Naive thymus-derived CD8-positive, alpha-beta T cell (primary cell): ENCODE measurements at places on chromosomes 7 and 10.

- no peak for DNase-seq
These were observed 5.6 kb upstream of the CNPY1 start for GRCh38 chr7:155551785-155552611.

- DNase-seq, result no peak
These were observed 733.9 kb upstream of the SORCS1 start for GRCh38 chr10:107898392-107898791.

- DNase-seq, result no peak
These were observed 38.8 kb downstream of the CCNJ start for GRCh38 chr10:96082153-96082552.

DNA sequence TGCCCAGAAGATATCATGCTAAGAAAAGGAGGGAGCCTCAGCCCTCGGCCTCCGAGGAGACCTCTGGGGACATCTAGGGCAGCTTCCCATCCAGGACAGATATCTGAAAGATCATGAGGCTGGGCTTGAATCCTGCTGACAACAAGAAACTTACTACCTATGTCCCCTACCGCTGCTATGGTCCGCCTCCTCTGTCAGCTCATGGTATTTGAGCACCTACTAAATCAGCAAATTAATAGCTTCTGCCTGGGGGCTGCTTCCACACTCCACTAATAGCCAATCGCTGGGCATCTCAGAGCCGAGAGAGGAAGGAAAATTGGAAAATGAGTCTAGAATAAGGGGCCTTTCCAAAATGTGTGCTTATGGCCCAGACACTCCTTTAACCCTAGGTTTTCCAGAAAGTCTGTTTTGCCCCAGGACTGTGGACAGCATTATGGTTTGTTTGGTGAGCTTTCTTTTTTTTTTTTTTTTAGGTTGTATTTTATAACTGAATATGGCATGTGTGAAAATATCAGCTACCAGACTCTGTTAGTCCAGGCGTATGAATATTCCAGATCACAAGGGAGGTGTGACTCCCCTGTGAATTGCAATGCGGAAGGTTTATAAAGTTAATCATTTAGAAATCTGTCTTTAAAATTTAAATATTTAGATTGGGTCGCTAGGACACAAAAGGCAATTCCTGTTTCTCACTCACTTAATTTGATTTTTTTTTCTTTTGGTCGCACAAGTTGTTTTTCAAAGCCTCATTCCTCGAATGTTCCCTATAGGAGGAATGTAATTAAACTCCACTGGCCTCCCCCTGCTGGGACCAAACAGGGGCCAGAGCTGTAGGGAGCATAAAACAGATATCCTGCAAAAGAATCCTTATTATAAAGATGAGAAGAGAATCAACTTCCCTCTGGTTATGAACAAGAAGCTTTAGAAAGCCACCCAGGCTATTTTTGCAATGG is 89.4 kb downstream of the PARP12 start:
- no peak for DNase-seq

DNA sequence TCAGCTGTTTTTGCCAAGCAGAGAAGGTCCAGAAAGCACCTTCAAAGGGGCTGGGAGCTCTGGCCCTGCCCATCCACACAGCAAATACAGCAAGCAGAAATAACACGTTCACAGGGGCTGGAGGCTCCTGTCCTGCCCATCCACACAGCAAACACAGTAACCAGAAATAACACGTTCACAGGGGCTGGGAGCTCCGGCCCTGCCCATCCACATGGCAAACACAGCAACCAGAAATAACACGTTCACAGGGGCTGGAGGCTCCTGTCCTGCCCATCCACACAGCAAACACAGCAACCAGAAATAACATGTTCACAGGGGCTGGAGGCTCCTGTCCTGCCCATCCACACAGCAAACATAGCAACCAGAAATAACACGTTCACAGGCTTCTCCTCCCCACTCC is 558.1 kb downstream of the PTPRN2 start:
- no peak for DNase-seq

- no peak for DNase-seq
These were observed 22.9 kb upstream of the DUSP5 start for GRCh38 chr10:110474826-110475225.

DNA sequence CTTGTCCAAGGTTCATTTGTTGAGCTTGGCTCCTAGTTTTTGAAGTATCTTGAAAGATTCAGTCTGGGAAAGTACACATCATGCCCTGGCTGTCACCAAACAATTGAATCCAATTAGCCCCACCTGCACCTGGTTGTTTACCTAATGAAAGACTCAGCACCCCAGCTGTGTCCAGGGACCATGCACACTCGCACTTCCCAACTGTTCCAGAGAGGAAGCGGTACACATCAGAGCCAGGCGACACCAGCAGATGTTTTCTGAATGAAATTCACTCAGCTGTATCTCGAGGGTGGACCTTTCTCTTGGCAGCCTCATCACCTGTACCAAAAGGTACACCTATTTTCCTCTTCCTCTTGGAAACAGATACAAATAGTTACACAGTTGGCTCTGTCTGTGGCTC is 216.4 kb upstream of the LRGUK start:
- DNase-seq, result no peak

- DNase-seq, result no peak
These were observed 1087.1 kb upstream of the POT1 start for GRCh38 chr7:126016722-126017121.

DNA sequence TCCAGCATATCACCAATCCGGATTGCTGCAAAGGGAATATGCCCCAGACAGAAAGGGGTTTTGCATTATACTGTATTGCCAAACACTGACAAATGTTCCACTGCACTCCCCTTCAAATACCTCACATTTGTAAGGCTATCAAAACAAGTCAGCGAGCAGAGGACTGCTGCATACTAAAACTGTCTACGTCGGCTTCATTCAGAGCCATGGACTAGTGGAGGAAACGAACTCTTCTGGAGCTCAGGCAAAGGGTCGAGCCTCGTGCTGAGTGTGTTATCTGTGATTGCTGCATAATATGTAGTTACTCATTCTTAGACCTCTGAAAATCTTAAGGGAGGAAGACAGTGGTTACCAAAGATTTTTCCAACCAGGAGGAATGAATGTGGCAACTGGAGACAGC is 200.2 kb downstream of the DYNC1I1 start:
- DNase-seq, result no peak

DNA sequence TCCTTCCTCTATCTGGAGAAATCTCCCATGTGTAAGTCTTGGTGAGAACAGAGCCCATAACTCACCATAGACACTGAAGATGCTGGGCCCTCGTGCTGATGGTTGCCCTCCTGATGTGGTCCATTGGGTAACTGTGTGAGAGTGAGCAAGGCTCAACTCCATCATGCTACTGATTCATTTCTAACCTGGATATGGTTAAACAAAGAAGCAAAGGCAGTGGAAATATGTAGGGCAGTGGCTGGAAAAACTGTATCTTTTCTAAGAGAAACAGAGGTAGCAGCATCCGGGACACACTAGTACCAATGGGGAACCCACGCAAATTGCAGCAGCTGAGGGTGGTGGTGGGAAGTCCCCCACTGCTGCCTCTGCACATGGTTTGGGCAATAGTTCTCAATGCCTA is 221.7 kb downstream of the KLF6 start:
- DNase-seq, result no peak

GRCh38 chr7:44769776-44770294 is 21.2 kb downstream of the ZMIZ2 start:
- no peak for DNase-seq
